ENCODE measurements at places on chromosomes 5 and 9.

- no peak for DNase-seq
Observed at GRCh38 chr9:18393340-18394130, 80.4 kb upstream of the ADAMTSL1 start.

DNA sequence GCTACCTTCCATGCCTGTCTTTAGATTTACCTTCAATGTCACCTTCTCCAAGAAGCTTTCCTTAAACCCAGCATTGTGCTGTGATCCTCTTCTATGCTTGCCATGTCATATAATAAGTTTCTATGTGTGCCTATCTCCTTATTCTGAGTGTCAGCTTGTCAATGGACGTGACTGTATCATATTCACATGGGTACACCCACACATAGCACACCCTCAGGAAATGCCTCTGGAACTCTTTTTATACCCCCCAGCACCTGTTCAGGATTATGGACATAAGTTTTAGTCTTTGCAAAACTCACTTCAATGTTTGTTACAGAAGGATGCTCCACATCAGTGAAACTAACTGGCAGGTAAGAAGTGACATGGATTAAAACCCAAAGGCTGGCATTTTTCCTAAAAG is 7.4 kb downstream of the GAS1 start:
- DNase-seq: no peak

DNA sequence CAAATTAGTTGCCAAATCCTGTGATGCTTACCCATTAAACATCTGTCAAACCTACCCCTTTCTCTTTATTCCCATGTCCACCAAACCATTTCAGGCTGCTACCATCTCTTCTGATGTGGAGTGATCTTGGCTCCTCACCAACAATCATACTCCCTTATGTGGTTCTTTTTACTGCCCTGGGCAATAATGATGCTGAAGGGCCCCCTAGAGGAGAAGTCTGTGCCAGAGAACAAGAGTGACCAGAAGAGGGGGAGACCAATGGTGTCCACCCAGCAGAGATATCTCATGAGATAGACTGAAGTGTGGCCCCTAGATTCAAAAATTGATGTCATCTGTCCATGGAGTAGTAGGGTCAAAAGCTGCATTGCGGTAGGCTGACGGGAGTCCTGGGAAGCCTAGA is 10.9 kb downstream of the LRRC70 start:
- no peak for DNase-seq

DNA sequence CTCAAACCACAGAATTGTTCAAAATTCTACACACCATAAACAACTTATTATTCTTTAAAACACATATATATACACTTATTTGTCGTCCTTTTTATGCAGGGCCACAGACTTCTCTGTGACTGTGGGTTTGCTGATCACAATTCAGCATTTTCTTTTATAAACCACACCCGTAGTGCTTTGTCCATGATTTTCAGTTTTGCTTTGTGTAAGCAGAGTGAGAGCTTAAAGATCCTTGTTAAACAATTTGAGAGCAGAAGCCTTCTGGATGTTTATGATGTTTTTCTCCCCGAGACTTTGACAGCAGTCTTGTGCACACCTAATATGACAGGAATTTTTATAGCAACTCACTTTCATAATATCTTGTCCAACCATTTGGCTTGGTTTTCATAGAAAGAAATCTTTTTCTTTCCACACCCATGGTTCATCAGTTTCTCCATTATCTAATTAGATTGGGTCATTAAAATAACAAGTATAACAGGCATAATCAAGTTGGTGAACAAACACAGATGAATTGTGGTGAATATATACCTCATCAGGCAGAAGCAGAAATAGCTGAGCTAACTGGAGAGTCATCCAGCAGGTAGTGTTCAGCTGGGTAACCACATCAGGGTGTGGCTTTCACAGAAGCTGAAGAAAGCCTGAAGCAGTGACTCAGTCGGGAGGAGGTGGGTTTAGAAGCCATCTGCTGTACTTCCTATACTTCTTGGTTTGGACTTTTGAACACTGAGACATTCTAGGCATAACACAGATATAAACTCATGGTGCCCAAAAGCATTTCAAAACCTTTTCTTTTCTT is 232.8 kb downstream of the DOCK8 start:
- DNase-seq: peak; percentile 42

GRCh38 chr5:38734353-38734752 is 111.5 kb upstream of the OSMR start:
- DNase-seq: no peak

DNA sequence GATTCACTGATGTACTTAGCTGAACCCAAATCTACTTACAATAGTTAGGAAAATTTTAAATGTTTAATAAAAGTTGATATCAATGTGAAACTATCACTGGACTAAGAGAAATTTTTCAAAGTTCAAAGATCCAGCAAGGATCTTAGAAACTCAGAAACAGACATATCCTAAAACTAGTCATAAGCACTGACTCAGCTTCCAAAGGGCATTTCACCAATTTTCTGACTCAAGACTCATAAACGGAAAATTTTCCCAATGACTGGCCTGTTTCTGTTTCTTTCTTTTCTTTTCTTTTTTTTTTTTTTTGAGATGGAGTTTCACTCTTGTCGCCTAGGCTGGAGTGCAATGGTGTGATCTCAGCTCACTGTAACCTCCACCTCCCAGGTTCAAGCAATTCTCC is 66.6 kb downstream of the CDC14B start:
- DNase-seq: no peak

- no peak for DNase-seq
Observed at GRCh38 chr5:8601831-8602354, 732.9 kb downstream of the MTRR start.

DNA sequence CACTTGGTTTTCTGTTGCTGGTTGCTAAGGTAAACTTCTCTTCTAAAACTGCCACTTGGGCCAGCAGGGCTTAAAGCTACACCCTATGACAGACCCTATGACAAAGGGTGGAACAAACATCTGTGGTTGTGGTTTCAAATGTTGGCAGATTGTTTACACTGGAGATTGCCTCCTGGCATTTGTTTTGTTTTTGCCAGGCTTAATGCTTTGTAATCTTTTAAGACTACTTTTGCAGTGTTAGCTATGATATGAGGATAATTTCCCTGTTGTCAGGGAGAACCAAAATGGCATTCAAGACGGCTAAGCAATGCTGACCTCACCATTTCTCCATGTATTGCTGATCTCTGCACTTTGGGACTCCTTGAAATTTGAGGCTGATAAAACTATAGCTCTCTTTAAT is 50.3 kb downstream of the MAMDC2 start:
- no peak for DNase-seq
